Cardiac muscle cell (in vitro differentiated cells and primary cell): ENCODE measurements at places on chromosomes 5 and 9. TPM values are rescaled to one million over a fixed set of nuclear protein-coding genes. Genes with fewer than 3 reads are reported as not detected.

The IFNA13 gene
- total RNA-seq, result not detected in 2 replicates

- DNase-seq, result no peak
Observed at GRCh38 chr5:157721159-157721558, 10.1 kb upstream of the THG1L start.

DNA sequence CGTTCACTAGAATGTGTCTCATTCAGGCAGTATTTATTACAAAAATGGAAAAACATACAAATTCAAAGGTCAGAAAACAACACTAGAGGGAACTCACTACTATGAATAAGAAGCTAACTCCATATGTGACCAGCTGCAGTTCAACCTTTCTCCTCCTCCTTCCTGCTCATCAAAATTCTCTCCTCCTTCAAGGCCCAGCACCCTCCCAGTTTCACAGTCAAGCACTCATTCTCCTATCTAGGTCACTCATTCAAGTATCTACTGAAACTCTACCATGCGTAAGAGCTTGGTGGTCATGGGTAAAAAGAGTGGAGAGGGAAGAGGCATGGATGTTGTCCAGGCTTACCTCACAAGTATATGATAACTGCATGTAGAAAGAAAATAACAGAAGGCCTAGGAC, 27.7 kb downstream of the ECPAS start:
- DNase-seq, result no peak

The EDIL3 gene
- 5.1 and 7.7 TPM in 2 replicates for total RNA-seq

GRCh38 chr9:134852906-134853654, 27.5 kb upstream of the FCN2 start:
- no peak for DNase-seq

DNA sequence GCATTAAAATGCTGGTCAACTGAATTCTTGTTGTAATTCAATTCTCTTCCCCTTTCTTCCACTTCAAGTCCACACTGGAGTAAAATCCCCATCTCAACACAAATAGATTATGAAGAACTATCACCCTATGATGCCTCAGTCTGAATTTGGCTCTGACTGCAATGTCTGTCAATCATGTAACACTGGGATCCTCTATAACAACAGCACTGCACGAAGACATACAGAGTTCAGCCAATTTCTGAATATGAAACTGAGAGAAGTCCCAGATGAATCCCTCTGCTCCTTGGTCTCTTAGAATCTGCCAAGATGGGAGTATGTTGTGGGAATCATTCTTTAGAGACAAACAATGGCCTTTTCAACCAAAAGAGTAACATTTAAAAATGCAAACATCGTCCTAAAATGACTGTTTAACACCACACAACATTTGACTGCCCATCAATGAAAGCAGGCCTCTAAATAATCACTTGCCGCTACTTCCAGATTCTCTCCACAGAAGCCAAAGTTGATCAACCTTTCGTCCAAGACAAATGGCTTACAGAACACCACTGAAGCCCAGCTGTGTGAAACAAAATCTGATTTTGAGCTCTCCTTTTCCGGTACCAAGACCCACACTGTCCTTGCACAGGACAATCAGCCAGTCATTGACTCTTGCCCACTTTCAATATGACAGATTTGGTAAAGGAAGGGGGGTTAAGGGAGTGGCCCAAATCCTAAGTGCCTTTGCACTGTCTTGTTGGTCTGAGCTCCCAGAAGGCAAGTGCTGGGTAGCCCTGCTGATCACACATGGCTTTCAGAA, 258.0 kb downstream of the EBF1 start:
- DNase-seq, result no peak

The ASPN gene
- not detected in 2 replicates for total RNA-seq

DNA sequence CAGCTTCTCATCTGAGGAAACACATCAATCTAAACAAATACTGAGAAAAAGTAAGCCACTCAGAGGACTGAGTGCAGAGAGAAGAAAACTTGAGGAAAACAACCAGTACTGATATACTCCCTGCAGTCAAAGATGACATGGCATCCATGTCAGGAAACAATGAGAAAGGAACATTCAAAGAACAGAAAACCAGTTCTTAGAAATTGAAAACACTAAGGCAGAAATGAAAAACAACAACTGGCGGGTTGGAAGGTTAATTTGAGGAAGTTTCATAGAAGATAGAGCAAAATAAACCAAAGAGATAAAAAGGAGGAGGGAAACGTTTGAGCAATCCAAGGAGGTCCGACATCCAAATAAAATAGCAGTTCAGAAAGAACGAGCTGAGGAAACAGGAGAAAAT, 475.2 kb downstream of the HINT1 start:
- DNase-seq, result no peak

- DNase-seq, result no peak
Observed at GRCh38 chr9:126630458-126631237, 16.9 kb downstream of the LMX1B start.

- no peak for DNase-seq
Observed at GRCh38 chr9:114616684-114617520, 5.8 kb downstream of the TMEM268 start.

DNA sequence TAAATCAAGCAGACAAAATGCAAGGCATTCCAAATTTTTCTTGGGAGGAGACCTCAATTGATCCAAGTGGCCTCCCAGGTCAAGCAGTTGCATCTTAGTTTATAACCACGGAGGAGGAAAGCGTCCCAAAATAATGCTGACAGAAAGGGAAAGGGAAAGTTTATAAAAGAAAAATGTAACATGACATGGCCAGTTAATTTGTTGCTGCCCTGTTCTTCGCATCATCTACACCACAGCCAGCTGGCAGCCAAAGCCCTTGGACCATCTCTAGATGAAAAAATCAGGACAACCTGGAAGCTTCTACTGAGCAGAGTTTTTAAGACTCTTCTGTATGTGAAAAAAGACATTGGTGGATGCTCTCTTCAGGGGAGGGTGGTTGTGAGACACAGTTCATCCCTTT, 128.8 kb upstream of the FBXL7 start:
- no peak for DNase-seq

The PDZD2 gene
- 1.9 and 3.5 TPM in 2 replicates for total RNA-seq

DNA sequence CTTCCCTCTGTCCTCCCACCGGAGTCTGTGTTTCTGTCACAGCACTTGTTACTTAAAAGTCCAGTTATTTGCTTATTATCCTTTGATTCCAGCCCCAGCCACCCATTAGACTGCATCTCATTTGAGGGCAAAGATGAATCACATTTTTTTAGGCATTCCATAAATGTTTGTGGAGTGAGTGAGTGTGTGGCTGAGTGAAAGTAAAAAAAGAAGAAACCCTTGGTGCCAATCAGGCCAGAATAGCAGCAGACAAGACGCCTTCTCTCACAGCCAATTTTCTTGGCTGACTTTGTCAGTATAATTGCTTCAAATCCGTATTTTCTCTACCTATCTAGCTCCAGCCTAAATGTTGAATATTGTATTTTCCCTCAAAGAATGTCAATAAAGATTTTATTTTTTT, 613.0 kb upstream of the WWC1 start:
- peak; percentile 25 for DNase-seq

DNA sequence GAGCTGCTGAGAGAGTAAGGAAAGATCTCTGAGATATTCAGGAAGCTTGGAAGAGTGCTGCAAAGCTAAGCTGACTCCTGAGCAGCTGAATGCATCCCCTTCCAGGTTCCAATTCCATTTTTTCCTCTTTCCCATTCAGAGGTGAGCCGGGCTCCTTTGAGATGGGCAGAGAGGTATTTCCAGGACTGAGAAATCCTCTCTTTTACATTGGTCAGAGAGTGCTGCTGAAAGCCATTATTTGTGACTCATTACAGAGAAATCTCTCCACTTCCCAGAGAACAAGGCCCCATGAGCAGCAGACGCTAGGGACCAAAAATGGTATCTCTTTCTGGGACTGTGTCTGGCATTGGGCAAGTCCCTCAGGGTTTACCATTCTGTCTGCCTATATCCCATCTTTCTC, 3.7 kb downstream of the MCTP1 start:
- no peak for DNase-seq

DNA sequence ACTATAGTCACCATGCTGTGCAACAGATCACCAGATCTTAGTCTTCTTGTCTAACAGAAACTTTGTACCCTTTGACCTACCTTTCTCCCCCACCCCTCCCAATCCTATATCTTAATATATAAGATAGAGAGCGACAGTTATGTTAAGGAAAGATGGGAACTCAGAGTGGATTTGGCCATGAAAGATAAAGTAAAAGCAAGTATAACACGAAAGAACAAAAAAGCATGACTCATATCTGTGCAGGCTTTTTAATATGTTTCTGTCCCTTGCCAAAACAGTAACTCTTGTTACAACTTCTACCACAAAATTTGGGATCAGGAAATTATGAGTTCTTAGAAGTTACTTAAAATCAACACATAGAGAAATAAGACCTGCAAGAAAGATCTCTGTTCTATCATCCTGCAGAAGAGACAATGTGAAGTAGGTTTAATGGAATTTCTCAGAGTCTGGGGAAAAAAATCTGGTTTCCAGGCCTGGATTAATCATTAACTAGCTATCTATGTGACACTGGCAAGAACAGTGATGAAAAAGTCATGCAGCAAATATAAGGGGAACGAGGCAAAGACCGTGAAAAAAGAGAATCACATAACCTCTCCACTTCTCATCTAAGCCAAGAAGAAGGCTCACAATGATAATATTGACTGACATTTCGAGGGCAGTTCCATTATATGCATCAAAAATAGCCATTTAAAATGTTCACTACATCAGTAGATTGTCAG, 18.6 kb downstream of the BAAT start:
- no peak for DNase-seq

The LCN9 gene
- total RNA-seq, result not detected in 2 replicates

- no peak for DNase-seq
Observed at GRCh38 chr9:22919423-22919822, 472.8 kb downstream of the DMRTA1 start.

DNA sequence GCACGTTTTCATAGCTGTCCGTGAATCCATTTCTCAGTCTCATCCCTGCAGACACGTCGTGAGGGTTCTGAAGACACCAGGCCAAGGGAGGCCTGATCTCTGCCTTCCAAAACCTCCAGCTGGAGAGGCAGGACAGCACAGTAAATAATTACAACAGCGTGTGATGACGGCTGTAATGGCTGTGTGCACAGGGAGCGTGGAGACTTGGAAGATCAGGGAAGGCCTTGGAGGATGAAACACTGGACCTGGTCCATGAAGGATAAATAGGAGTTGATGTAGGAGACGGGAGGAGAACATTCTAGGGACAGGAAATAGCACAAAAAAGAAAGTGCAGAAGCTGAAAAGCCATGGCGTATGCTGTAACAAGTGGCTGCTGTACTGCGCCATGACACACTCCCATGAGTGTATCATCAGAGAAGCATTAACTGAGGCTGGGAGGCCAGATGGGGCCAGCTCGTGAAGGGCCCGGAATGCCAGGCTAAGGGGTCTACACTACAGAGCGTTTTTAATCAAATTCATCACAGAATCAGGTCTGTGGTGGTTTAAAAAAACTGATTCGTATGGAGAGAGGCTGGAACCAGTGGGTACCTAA, 97.2 kb downstream of the CRB2 start:
- no peak for DNase-seq

- DNase-seq, result no peak
Observed at GRCh38 chr9:131019388-131020239, 10.6 kb downstream of the LAMC3 start.

- DNase-seq, result no peak
Observed at GRCh38 chr9:77954666-77955015, 77.0 kb downstream of the GNAQ start.

DNA sequence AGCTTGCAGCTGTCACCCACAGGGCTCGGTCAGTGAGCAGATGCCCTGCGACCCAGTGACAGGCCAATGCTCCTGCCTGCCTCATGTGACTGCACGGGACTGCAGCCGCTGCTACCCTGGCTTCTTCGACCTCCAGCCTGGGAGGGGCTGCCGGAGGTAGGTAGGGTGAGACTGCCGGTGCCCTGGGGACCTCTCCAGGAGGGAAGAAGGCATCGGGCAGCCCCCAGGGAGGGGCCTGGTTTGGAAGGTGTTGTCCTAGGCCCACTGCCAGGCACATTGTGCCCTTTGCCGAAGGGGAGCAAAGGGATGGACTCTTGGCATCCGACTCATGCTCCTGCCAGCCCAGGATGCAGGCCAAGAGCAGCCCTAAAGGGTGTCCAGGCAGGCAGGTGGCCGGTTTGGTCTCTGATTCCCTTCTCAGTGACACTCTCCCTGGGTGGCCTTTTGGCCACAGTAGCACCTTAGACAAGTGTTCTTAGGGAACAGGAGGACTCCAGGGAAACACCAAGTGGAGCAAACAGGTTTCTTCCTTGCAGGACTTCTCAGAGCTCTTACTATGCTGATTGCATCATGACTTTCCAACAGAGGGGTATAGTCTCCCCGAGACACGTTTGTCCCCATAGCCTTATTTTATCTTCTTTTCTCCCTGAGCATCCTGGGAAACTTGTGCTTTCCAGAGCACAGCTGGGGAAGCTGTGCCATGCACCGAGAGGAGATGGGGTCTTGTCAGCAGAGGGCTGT, 28.1 kb upstream of the AIF1L start:
- DNase-seq, result no peak

- no peak for DNase-seq
Observed at GRCh38 chr5:61735531-61735930, 403.5 kb downstream of the ZSWIM6 start.

The PHYHD1 gene
- total RNA-seq, result 25.3 and 36.6 TPM in 2 replicates

GRCh38 chr5:44275908-44276307, 113.3 kb downstream of the FGF10 start:
- DNase-seq, result no peak

- DNase-seq, result no peak
Observed at GRCh38 chr5:3194271-3194670, 401.4 kb upstream of the IRX1 start.

DNA sequence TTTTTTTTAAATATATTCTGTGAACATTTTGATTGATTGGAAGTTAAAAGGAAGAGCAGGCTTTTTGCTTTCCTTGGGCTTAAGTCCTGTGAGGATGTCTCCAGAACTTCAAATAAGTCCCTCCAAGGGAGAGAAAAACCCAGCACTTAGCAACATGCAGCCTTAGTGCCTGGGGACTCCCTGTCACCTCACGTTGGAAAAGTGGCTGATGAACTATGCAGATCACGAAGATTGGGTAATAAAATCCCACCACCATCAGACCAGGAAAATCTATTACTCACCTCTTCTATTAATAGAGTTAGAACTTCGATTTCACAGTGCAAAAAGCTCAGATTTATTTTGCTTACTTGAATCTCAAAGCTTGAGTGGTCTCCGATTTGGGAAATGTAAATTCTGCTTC, 507.0 kb downstream of the MAT2B start:
- DNase-seq, result no peak

DNA sequence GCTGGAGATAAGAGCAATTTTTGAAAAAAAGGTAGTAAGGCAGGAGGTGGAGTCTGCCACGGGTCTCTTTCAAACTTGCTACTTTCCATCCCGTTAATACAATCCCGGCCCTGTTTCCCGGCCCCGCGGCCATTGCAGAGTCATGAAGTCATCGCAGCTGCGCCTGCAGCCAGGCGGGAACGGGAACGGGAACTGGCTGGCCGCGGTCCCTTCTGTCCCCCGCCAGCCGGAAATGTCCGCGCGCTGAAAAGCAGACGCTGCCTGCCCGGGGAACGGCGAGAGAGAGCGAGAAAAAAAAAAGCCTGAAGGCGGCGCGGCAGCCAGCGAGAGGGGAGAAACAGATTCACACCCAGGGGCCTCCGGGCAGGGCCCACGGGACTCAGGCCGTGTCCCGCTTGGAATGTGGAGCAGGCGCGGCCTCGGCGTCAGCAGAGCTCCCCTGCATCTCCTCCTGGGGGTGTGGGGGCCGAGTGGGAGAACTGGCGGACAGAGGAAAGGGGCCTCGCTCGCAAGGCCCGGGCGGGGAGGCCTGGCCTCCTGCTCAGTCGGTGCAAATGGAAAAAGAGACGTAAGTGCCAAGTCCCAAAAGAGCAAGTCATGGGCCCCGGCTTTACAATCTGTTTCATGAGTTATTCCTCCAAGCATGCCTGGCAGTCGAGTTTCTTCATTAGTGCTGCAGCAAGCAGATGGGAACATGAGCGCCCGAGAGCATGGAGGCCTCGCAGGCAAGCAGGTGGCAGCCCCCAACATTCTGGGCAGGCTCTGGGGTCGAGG, 201.2 kb upstream of the GAS1 start:
- peak; percentile 90 for DNase-seq

The CBY3 gene
- 0.18 TPM in 1 of 2 replicates, not detected in the other for total RNA-seq
